ENCODE measurements at places on chromosomes 3 and 15.

- DNase-seq, result no peak
Measured at GRCh38 chr15:50275908-50276307, 10.4 kb upstream of the HDC start.

DNA sequence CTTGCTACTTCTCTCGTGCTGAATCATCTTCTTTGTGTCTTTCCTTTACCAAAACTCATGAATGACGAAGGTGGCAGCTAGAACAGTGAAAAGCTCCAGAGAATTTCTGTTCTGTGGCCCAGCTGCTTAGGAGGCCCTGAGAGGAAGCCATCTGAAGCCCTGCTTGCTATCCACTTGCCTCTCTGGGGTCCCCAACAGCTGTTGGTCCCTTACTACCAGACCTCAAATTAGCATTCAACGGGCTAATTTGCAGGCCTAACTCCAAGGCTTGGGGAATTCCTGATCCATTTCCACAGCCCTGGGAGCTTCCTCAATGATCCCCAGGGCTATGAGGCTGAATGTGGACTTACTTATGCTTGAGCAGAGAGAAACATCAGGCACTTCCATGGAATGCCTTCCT lies 37.5 kb upstream of the FSTL1 start:
- no peak for DNase-seq

DNA sequence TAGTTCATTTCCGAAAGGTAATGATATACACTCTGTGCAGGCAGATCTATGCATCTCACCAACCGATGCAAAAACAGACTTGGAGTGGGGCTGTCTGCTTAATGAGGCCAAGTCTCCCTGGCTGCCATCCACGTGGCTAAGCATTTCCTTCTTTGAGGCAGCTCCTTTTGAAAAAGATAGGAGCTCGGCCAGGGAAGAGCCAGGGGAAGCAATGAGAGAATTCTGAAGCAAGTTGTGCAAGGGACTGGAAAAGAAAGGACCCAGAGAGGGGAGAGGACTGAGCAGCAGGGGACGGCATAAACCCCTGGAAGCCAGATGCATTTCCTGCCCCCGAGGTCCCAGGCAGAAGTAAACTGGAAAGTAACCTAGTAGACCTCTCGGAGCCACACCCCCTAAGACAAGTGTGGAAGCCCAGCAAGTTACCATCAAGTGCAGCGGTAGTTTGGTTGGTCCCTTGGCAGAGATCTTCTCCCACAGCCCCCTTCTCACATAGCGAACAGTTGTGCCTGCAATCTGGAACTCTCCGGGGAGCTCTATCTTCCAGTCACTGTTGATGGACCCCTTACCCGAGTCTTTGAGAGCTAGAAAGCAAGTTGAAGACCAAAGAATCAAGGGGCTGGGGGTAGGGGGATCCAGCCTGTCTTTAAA lies 288.2 kb downstream of the ADAMTS17 start:
- DNase-seq, result no peak

- DNase-seq, result no peak
Measured at GRCh38 chr15:74523982-74524381, 17.0 kb upstream of the ARID3B start.

DNA sequence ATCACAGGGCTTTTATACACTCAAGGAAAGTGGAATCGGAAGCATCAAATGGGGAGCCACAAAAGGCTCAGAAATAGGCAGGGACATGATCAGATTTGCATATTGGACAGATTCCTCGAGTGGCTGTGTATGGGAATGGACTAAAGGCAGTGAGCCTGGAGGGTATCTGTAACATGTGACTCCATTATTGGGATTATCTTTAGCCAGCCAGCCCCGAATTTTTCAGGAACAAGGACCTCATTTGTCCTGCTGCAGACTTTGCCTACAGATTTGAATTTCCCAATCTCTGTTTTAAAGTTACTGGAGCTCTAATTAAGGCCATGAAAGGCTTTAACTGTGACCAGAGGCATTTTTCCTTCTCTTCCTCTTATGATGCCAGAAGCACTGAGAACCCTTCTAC lies 26.9 kb upstream of the EPHB1 start:
- DNase-seq, result no peak

GRCh38 chr15:97561529-97561928 lies 399.0 kb upstream of the ARRDC4 start:
- no peak for DNase-seq

DNA sequence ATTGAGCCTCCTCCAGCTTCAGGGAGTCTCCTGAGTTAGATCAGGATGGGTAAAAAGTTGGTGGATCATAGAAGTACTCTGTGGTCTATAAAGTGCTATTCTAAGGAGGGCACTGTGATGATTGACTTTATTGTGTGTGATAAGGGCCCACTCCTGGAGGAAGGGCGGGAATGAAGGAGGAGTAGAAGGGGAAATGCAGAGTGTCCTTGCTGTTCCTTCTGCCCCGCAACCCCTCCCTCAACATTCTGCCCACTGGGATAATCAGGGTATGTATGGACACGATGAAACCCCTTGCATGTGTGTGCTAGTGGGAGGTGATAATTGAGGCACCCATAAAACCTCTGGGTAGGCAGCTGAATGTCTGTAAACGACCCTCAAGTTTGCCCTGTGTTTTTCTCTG lies 66.2 kb downstream of the CLDN11 start:
- no peak for DNase-seq
